ENCODE measurements at places on chromosomes 11 and 22.
A peak's percentile ranks its signal among the peaks of the same experiment; 100 is the strongest.

- DNase-seq, result no peak
Measured at GRCh38 chr11:76781807-76782530, 1.2 kb upstream of the TSKU start.

DNA sequence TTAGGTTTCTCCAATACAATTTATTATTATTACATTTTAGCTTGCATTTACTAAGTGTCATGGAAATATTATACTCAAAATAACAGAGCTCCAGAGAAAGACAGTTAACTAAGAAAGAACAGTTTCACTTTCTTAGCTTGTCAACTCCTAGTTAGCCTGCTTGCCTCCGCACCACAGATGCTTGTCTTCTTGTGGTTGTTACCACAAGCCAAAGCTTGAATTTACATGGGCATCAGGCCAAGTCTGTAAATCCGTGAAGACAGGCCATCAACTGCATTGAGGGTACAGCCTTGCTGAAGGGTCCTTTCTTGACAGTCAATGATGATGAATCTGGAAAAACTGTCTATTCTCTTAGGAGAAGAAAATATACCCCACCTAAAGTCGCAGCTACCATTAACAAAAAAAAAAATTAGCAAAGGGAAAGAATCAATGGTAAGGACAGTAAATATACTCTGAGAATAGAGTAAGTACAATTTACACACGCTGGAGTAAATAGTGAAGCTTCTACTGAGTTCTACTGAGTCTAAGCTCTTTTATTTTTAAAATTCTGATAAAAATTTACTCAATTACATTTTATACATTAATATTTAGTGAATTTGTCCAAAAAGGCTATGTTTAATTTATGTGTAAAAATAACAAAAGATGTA, 15.6 kb upstream of the DENND5A start:
- DNase-seq, result no peak

DNA sequence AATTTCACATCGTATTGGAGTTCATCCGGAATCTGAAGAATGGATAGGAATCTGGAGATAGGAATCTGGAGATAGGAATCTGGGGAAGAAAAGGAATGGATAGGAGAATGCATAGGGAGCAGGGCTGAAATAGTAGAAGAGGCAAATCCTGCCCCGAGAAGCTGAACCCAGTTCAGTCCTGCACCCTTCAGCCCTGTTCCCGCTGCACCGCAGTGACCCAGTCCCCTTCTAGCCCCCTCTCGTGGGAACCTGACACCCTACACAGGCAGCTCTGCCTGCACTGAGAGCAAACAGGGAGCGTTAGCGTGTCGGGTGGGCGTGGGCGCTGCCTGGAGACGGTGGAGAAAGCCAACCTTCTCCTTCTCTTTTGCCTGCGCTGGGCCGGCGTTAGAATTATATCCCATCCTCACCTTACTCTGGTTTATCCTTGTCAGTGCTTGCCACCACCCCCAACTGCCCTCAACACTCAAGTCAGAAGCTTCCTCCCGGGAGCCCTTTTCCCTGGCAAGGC, 1.0 kb upstream of the CCKBR start:
- DNase-seq, result no peak

DNA sequence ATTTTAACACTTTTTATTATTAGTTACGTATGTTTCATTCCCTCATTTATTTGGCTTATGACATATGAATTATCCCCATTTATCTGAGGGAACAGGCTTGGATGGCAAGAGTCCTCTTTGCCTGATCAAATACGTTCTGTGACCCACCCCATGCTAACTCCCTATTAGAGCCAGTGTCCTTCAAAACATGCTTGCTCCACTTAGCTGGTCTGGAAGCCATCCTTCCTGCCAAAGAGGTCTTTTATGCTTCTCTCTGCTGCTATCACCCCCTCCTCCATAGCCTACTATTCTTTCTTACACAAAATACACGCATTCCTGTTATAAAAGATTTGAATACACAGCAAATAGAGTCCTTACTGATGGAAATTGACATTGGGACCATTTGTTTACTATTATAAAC, 6.4 kb downstream of the COA4 start:
- DNase-seq, result no peak

DNA sequence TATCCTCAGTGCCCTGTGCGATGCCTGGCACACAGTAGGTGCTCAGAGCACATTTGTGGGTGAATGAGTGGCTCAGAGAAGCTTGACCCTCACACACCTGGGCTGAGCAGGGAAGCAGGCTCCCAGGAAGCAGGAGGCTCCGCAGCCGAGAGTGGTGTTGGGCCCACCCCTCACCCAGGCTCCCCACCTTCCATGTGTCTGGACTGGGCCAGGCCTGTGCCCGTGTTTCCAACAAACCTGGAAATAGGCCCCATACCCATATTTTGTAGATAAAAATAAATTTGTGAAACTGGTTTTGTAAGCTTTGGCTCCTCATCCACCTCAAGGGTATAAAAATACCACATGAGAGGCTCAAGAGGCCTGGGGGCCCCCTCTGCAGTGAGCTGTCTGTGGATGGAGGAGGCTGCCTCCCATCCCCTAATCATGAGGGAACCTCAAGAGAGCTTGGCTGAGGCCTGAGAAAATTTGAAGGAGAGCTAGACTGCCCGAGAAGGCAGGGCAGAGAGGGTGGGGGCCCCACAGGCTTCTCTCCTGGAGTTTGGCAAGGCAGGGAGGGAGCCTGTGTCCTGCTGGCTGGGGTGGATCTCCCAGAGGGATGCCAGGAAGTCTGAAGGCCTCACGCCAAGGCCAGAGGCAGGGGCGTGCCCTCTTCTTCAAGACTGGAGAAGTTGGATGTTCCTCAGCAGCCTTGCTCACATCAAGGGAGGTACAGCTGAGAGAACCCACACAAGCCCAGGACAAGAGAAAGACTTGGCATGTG, 147.0 kb upstream of the NECTIN1 start:
- DNase-seq, result no peak

DNA sequence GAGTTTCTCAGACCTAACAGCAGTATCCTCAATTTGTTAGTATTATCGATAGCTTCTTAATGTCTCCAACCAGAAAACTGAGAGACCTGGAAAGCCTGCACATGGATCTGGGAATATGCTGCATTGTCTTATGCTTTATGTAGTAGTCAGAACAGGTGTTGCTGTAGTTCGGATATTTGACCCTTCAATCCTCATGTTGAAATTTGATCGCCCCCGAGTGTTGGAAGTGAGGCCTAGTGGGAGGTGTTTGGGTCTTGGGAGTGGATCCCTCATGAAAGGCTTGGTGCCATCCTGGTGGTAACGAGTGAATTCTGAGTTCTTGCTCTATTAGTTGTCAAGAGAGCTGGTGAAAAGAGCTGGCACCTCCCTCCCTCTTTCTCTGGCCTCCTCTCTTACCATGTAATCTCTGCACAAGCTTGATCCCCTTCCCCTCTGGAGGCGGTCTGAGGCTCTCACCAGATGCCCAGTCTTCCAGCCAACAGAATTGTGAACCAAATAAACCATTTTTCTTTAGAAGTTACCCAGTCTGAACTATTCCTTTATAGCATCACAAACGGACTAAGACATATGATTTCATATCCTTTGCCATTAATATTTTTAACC, 227.1 kb downstream of the DDX10 start:
- DNase-seq, result no peak

GRCh38 chr22:49124608-49125007, 703.1 kb downstream of the BRD1 start:
- DNase-seq, result no peak

- peak; percentile 15 for DNase-seq
Measured at GRCh38 chr11:102794382-102794781, 3.6 kb downstream of the MMP1 start.

GRCh38 chr11:78786086-78786485, 211.4 kb upstream of the NARS2 start:
- peak; percentile 83 for DNase-seq

DNA sequence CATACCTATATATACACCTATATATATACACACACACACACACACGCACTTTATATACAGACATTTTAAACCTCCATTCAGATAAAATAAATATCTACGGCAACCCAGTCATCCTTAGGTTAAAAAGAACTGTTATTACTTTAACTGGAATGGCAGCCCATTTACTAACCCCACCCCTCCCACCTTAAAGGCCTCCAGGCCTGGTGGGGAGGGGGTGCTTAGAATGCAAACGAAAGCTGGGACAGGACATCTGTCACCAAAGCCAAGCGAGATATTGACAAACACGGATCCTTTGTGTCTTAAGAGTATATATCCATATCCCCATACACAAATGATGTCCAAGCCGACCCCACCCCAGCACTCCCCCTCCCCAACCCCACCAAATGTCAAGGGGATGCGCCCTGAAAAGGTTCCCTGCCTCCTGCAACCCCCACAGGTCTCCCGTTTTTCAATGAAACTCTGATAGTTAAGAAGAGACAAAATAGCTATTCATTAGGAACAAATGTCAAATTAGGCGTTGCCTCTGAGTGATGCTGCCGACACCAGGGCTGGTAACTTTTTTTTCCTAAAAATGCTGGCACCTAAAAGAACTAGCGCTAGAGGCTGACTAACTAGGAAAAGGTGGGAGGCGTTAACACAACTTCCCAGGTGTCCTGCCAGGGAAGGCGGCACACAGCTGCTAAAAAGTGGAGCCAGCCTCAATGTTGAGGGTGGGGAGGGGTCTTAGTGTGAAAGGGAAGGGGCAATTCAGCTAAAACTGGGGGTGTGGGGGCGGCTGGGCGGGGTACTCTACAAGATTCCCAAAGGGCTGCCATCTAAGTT, 5.6 kb downstream of the MN1 start:
- DNase-seq, result no peak

DNA sequence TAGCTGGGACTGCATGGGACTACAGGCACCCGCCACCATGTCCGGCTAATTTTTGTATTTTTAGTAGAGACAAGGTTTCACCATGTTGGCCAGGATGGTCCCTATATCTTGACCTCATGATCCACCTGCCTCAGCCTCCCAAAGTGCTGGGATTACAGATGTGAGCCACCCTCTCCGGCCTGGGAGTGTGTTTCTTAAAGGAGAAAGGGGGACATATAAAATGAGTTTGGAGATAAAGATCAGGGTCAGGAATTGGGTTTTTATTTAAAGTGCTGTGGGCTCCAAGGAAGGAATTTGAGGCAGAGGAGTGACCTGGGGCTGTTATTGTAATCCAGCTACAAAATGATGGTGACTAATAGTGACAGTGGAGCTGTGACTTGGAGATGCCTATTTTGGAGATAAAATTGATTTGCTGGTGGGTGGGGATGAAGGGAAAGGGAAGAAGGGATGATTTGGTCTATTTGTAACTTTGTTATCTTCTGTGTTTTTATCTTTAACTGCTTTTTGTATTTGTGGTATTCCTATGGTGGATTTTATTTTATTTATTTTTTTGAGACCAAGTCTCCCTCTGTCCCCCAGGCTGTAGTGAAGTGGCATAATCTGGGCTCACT, 5.0 kb downstream of the CRKL start:
- no peak for DNase-seq

DNA sequence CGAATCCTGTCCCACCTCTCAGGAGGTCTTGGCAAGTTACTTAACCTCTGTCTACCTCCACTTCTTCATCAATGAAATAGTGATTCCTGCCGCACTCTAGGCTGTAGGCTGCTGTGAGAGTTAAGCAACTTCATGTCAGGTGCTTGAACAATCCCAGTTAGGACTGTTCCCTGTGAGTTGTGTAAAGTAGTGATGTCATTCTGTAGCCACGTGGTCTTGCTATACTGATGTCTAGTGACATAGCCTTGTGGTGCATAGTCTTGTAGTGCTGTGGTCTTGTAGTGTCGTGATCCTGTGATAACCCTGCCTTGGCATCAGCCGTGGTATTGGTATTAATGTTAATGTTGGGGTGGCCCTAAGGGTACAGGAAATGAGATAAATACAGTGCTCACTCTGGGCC, 30.3 kb upstream of the PRR5 start:
- no peak for DNase-seq

- no peak for DNase-seq
Measured at GRCh38 chr11:110184456-110184855, 91.3 kb downstream of the ZC3H12C start.

- DNase-seq, result no peak
Measured at GRCh38 chr11:69928975-69929374, 109.8 kb upstream of the FGF3 start.

GRCh38 chr11:111206472-111206871, 39.1 kb upstream of the POU2AF2 start:
- no peak for DNase-seq

GRCh38 chr22:20110359-20110985, 5.4 kb upstream of the RANBP1 start:
- DNase-seq, result no peak

- no peak for DNase-seq
Measured at GRCh38 chr11:12587333-12587991, 86.8 kb upstream of the TEAD1 start.

- DNase-seq, result no peak
Measured at GRCh38 chr22:49091451-49091850, 736.2 kb downstream of the BRD1 start.

DNA sequence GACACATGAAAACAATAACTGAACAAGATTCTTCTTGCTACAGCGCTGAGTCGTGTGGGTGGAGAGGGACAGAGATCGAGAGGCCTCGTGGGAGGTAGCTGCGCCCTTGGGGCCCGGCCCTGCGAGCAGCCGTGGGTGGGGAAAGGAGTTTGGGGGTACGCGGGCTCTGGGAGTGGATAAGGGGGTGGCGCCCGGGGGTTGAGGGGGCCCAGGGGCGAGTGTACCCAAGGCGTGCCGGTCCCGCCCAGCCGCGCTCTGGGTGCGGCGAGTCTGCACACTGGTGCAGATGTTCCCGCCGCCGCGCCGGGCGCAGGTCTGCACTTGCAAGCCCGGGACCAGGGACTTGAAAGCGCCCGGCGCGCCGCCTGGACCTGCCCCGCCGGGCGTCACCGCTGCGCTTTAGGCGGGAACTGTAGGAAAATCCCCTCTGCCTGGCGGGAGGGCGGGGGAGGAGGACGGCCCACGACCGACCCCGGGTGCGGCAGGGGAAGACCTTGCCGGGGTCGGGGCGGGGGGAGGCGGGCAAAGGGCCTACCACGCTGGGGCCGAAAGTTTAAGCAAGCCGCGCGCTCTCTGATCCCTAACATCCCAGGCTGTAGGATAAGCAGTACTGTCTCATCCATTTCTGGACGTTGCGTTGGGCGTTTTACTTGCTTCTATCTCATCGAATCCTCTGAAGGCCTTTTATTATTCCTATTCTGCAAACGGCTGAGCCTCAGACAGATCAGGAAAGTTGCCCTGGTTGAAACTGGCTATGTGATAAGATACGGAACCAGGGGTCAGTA, 1.4 kb upstream of the KREMEN1 start:
- DNase-seq, result no peak

DNA sequence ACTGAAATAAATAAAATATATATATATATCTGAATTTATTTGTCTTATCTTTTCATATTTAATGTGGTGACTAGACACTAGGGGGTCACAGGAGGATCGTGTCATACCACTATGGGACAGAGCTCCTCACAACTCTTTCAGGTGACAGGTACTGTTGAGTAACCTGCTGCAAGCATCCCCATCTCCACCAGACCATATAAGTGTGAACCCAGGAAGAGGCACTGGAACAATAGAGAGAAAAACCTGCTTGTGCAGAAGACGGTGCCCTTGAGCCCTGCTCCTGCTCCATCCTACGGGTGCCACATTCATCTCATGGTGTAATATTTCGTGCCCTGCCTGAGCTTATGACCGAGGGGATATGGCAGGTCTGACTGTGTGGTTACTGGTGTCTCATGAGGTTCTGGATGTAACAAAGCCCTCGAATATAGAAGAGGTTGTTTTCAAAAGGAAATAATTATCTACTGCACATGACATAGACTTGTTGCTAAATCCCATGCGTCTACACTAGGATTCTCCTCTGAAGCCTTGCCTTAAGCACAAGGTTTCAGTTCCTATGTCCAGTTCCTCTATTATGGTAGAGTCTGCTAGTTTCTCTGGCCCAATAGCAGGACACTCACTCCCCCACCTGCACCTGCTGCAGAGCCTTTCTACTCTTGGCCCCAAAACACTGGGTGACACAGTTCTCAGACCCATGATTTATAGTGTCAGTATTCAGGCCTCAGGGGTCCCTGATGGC, 70.4 kb downstream of the GGTLC2 start:
- DNase-seq, result no peak

- no peak for DNase-seq
Measured at GRCh38 chr11:102263379-102264003, 53.8 kb upstream of the BIRC3 start.

All from SK-N-SH (cell line).